ENCODE measurements at places on chromosomes 5 and 9.
A peak's percentile ranks its signal among the peaks of the same experiment; 100 is the strongest.

DNA sequence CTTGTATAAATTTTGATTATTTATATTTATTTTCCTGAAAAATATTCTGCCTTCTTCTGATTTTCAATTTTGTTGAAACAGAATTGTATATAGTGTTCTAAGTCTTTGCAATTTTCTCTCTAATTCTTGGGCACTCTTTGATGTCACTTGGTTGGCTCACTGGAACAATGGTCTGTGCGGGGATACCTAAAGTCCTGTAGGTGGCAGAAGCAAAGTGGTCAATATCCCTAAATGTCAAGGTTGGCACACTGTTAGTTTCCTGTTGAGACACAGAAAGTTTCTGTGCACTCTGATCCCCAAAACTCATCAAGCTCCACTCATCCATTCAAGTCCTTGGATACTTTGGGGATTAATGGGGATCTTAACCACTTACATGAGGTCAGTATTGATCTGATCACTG lies 480.8 kb upstream of the CCNG1 start:
- no peak for DNase-seq

DNA sequence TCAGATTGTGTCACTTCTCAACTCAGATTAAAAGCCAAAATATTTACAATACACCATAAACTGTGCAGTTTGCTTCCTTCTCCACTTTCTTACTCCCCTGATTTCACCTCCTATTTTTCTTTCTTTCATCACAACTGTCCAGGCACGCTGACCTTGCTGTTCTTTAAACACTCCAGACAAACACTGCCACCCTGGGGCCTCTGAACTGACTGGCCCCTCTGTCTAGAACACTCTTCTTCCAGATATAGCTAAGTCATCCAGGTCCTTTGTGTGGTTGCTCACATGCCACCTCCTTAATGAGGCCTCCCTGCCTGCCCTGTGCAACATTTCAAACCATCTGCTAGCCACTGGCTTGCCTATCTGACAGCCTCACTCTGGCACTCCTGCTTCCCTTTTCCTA lies 46.6 kb downstream of the ATG10 start:
- DNase-seq = peak; percentile 29

GRCh38 chr5:82812575-82812974 lies 264.6 kb downstream of the TMEM167A start:
- DNase-seq = no peak

GRCh38 chr9:98495530-98495929 lies 213.2 kb downstream of the GABBR2 start:
- no peak for DNase-seq

- no peak for DNase-seq
These were observed 7.9 kb upstream of the AMBP start for GRCh38 chr9:114086009-114086408.

DNA sequence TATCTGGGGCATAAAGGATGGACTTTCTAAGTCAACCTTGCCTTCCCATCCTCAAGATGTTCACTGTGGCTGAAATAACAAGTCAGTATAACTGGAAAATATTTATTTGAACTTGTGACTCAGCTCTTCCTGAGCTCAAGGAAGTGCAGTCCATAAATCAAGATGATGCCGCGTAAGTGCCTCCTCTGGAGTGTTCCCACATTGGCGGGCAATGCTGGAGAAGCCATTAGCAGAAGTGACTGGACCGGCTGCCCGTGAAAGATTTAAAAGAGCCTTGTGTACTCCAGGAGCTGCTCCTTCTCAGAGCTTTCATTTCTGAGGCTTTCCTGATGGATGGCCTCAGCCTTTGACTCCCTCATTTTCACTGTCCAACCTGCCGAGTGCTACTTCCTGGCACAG lies 17.4 kb downstream of the TMOD1 start:
- DNase-seq = no peak

GRCh38 chr5:56640763-56641406 lies 174.5 kb upstream of the MAP3K1 start:
- no peak for DNase-seq

- DNase-seq = no peak
These were observed 123.4 kb upstream of the MAN2A1 start for GRCh38 chr5:109566361-109566760.

DNA sequence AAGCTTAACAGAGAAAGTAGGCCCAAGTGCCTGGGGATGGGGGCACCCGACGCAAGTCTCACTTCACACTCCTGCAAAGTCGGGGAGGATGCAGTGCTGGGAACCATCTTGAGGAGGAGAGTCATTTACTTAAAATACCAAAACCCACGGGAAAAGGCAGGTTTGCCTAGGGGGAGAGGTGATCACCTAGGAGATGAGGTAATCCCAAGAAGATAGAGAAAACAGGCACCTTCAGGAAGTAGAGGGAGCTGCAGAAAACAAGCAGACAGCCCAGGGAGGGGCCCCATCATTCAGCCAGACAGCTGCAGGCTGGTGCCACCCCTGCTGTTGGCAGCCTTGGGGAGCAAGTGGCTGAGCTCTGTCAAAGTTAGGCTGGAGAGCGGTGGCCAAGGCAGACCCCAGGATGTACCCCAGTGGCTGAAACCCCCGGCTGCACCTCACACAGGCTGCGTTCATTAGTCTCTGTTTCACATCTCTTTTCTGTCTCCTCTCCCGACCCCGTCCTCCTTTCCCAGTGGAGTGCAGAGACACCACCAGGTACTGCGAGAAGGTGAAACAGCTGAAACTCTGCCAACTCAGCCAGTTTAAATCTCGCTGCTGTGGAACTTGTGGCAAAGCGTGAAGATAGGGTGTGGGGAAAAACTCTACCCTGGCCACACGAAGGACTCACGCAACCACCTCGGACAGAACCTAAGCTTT lies 124.9 kb downstream of the SAXO1 start:
- DNase-seq = no peak

DNA sequence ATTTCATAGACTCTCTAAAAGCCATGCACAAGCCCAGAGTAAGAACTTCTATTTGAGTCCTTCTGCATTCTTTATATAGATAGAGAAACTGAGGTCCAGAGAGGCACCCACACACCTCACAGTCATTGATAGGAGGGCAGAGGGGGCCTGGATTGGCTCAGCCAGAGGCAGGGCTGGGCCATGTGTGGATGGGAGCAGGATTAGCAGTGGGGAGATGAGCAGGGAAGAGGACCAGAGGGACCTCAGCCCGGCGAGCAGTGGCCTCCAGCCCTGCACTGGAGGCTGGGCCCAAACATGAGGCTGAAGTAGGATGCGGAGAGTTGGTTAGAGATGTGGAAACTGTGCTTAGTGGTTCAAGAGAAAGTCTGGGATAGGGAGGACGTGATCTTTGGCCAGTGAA lies 34.0 kb downstream of the PPARGC1B start:
- DNase-seq = no peak

- DNase-seq = peak; percentile 32
These were observed 70.0 kb downstream of the SHB start for GRCh38 chr9:37998881-37999587.

DNA sequence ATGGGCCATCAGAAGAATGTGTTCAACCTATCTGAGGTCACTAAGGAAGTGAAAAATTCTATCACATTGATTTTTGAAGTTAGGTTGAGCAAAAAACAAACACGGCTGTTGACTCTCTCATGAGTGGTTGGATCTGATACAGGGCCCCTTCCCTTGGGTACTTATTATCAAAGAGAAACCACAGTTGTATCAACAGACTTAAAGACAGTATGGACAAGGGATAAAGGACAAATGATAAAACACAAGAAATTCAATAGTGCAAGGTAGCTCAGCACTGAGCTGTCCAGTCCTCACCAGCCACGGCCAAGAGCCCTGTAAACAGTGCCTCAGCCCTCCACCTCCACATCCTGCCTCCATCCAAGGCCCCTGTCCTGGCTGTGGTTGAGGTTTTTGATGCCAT lies 86.9 kb downstream of the UBE2QL1 start:
- DNase-seq = no peak

DNA sequence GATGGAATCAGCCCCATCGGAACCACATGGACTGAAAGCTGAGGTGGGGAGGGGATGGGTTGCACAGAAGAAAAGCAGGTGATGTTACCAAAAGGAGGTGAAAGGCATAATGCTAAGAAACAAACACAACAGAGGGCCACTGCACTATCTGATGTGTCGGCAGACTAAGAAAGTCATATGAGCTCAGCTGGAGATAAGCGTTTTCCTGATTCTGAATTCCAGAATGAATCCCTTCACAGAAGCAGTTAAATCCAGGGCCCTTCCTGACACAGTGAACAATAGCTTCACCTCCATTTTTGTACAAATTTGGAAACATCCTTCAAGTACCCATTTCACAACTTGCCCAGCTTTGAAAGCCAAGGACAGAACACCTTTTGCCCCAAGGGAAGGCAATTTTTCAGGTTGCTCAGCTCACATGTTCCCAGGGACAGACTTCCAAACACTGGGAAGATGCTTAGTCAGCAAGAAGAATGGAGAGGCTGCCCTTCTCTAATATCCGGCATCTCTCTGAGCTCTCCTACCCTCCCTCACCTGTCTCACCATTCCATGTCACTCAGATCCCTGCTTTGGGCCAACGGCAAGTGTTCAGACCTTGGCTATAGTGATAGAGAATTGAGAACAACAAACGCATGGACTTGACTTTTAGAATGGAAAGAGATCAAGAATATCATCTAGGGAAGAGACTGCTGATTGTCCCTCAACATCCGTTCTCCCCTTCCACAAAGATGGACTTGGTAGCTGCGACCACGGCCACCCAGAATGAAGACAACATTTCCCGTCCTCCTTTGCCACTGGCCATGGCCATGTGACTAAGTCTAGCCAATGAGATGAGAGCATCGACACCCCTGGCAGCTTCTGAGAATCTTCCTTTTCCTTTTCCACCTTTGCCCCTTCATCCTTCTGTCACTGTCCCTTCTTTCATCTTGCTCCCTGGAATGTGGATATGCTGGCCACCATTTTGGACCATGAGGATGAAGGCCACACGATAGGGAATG lies 68.6 kb upstream of the IL17B start:
- no peak for DNase-seq

- DNase-seq = no peak
These were observed 158.6 kb downstream of the BAAT start for GRCh38 chr9:101226161-101226560.

DNA sequence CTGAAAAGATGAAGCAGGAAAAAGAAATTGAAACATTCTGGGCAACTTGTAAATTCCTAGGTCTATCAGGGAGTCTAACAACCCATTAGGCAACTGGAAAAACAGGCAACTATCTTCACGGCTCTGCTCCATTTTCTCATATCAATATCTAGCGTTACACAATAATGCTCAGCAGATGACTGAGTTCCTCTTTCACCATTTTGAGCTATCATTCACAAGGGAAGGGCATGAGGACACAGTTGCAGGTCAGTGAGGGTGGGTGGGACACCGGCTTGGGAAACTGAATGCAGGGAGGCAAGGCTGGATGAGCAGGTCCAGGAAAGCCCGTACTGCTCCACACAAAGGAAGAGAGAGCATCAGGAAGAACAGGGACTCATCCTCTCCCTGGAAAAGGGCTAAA lies 67.0 kb downstream of the FRMD3 start:
- DNase-seq = no peak

GRCh38 chr5:2366816-2367215 lies 384.7 kb downstream of the IRX2 start:
- no peak for DNase-seq

DNA sequence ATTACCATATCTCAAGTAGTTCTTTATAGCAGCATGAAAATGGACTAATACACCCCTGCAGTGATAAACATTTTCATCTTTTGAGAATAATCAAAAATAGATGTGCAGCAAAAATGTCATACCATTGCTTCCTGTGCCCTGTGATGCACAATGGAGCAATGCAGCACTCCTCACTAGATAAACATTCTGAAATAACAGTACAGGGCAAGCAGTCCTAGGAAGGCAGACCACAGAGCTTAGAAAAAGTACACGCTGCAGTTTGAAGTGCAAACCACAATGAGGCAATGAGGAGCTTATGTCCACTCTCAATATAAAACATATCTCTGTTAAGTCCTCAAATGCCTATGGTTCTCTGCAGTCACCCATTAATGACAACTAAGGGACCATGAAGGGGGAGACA lies 367.6 kb downstream of the PDE4D start:
- no peak for DNase-seq

GRCh38 chr5:139925650-139926640 lies 117.2 kb downstream of the NRG2 start:
- DNase-seq = no peak

- DNase-seq = no peak
These were observed 17.3 kb upstream of the SLC6A19 start for GRCh38 chr5:1184163-1184470.

- peak; percentile 90 for DNase-seq
These were observed 9.3 kb upstream of the NEUROG1 start for GRCh38 chr5:135545099-135545498.

GRCh38 chr9:94511134-94511954 lies 43.5 kb upstream of the PCAT7 start:
- DNase-seq = no peak

DNA sequence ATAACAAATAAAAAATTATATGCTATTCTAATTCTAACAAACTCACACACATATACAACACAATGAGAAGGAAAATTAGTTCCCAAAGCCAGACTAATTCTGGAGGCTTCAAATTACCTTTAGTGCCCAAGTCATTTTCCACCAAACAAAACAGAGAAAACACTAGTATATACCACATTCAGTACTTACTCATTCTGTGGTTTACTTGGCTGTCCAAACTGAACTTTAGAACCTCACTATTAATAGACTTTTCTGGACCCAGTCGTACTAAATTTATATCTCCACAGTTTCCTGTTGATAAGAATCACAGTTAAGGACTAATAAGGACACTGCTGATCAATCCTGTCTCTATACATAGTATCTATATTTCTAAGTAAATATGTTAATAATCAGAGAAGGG lies 66.4 kb downstream of the SETX start:
- DNase-seq = no peak

- DNase-seq = no peak
These were observed 32.3 kb downstream of the NTRK2 start for GRCh38 chr9:84701801-84702200.

- no peak for DNase-seq
These were observed 1089.0 kb upstream of the DMAC1 start for GRCh38 chr9:8888591-8888990.

DNA sequence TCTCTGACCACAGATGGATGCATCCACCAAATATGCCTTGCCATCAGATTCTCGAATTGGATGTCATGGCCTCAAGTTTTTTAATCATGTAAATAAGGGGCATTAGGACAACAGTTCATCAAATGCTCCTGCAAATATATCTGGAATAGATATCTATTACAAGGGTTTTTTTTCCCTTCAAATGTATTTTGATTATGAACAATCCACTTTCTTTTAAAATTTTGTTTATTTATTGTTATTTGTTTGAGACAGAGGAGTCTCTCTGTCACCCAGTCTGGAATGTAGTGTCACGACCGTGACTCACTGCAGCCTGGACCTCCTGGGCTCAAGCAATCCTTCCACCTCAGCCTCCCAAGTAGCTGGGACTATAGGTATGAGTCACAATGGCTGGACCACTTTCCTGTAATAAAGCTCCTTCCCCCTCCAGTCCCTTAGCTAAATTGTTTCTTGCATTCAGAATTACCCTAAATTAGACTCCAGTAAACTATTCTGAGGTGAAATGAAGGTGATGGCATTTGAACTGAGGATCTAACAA lies 1412.1 kb downstream of the EFNA5 start:
- DNase-seq = peak; percentile 23

- peak; percentile 87 for DNase-seq
These were observed 644.6 kb downstream of the PRR16 start for GRCh38 chr5:121108725-121109124.
